ENCODE measurements at places on chromosomes 11 and 22. TPM values are rescaled to one million over a fixed set of nuclear protein-coding genes. Genes with fewer than 3 reads are reported as not detected.
A peak's percentile ranks its signal among the peaks of the same experiment; 100 is the strongest.

Gene SLN
- total RNA-seq, result 0.58 TPM

Gene CHRM1
- total RNA-seq, result 0.89 TPM

Gene DNAJB13
- not detected for total RNA-seq

Gene OR5P2
- total RNA-seq, result not detected

Gene IL18
- total RNA-seq, result 85.0 TPM

Gene MS4A12
- 1,262 TPM for total RNA-seq

GRCh38 chr11:106091480-106092123 is 14.1 kb downstream of the AASDHPPT start:
- DNase-seq, result no peak

DNA sequence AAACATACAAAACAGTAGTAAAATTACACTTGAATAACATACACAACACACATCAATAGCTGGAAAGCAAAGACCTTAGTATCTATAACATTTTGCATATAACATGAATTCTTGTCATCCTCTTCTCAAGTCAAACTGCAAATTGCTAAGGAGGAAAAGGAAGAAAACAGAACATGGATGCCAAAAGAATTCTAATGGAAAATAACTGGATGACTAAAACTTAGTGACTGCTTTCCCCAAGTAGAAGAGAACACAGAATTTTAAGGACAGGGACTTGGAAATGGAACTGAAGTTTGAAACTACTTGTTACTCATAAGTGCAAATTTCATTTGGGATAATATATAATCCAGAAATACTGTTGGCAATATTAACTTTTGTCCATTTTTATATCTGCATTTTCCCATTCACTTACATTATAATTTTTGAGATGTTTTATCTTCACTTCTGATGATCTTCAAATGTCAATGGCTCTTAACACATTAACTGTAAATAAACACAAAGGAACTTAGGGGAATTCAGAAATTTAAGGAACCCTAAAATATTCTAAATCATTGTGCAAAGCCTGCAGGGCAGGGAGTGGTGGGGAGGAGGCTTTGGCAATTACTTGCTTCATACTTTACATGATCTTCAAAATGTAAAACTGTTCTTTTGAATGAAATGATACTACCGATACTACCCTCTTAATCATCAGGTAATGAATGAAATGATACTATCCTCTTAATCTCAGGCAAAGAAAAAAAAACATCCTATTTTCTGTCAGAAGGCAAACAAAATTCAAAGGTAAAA is 9.9 kb downstream of the MTMR2 start:
- no peak for DNase-seq

DNA sequence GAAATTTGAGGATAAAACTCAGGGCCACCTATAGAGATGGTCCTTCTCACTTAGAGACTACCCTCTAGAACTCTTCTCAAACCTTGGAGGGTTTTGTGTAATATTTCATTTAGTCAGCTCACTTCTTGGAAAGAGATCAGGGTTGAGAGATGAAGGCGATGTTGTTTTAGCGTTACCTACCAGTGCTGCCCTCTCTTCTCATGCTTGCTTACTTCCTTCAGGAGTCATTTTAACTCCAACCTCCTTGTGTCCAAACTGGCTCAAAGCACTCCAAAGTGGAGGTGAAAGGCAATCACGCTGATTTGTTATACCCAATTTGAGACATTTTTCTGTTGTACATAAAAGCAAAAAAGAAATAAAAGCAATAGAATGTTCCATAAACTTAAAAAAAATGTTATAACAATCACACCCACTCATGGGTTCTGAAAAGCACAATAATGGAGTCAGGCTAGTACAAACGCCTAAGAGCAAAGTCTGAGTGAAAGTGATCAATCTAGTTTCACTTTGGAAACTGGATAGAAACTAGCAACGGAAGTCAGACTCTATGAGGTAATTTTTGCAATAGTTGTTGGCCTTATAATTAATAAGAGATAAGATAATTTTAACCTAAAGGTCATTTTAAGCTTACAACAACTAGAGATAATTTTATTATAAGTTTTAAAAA is 117.1 kb downstream of the MRTFA start:
- DNase-seq, result no peak

DNA sequence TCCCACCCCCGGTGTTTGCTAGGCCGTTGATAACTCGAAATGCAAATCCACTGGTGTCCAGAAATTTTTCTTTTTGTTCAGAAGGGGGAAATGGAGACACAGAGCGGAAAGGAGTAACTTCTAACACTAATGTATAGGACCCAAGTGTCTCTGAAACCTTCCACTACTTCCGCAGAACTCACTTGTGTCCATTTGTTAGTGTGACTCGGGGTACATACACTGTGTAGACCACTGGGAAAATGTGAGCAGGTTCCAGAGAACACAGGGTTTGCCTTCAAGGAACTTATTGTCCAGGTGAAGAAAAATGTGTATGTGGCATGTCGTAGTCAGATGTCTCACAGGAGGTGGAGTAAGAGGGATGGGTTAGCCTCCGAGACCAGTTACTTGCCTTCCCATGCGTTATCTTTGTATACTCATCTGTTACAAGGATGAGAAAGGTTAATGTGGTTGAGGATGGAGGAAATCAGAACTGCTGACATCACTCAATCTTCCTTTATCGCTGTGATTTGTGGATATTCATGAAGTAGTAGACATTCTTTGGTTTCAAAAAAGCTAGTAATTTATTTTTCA is 857 bp downstream of the ARCN1 start:
- DNase-seq, result no peak

DNA sequence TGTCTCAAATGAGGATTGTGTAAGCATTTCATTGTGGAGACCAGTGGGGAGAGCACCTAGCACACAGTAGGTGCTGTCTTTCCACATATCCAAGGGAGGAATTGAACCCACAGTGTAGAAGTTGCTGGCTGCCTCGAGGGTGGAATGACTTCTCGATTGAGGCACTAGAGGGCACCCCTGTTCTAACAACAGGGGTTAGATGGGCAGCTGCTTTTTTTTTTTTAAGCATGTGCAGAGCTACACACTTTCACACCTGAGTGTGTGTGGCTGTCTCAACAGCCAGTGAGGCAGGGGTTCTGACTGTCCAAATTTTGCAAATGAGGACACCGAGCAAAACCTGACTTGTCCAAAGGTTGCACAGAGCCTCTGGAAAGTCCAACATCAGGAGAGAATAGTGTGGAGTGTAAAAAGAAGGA is 118.2 kb upstream of the CRYBB3 start:
- DNase-seq, result no peak

DNA sequence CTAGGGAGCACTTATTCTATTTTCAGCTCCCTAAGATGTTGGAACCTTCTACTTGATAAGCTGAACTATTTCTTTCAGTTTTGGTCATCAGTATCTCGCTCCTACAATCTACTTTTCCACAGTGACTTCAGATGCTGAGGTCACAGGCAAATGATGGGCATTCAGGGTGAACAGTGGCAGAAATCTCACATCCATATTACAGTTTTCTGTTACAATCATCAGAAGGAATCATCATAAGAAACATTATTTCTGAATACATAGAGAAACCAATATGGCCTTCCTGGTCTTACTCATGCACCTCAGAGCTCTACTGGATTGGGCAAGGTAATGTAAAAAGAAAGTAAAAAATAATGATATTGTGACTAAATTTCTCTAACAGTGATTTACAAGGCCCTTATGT is 39.4 kb upstream of the DDI1 start:
- no peak for DNase-seq

DNA sequence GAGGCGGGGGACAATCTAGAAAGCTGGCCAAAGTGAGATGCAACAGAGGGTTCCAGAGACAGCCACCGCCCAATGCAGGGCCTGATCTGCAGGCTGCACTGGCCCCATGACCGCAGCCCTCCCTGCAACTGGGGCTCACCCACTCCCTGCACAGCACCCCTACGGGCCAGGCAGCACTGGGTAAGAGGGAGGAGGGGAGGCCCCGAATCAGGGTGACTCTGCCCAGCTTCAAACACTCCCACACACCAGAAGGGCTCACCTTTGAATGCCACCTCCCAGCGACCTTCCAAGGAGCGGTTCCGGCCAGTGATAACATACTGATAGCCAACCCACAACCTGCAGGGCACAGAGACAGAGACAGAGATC is 59.3 kb downstream of the DGCR2 start:
- DNase-seq, result no peak

- DNase-seq, result no peak
These were observed 30.9 kb downstream of the MICAL2 start for GRCh38 chr11:12141283-12141682.

DNA sequence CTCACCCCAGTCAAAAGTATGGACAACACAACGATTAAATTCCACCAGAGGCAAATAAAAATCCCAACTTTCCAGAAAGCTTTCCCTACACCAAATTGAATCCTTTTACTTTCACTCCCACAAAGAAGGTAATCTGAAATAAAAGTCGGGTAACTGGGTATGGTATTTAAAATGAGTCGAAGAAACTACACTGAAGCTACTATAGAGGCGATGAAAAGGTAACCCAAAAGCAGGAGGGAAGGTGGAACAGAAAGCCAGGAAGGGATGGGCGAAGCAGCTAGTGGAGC is 1.1 kb downstream of the PICALM start:
- no peak for DNase-seq

GRCh38 chr11:132551016-132551415 is 981.3 kb downstream of the OPCML start:
- no peak for DNase-seq

- peak; percentile 89 for DNase-seq
These were observed 9.0 kb downstream of the CDC42EP1 start for GRCh38 chr22:37569009-37569920.

DNA sequence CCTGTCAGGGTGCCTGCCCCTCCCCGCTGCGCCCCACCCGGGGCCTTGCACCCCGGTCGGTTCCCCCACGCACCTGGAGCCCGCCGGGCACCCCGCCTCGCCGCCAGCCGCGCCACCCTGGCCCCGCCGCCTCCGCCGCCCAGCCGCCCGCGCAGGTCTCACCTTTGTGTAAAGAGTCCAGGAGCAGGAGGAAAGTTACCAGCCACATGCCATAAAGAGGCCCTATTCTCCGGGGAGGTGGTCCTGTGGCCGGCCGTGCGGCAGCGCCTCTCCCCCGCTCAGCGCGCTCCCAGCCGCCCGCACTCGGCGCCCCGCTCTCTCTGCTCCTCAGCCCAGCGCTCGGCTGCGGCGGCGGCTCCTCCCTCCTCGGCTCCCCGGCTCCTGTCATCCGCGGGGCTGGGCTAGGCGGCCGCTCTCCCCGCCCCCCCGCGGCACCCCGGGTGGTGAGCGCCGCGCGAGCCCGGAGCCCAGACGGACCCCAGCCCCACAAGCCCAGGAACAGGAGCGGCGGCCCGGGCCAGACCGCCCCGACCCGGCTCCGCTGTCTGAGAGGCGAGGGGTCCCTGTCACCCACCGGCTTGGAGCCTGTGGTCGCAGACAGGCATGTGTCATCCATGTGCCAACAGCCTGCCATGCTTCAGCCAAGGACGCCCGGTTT is at the start of gene DSCAML1:
Gene DSCAML1 (minus strand): TSS at position 345 of the 658 bp plus-strand sequence. CDS start 137 bp downstream, at position 208.
- peak; percentile 63 for DNase-seq

DNA sequence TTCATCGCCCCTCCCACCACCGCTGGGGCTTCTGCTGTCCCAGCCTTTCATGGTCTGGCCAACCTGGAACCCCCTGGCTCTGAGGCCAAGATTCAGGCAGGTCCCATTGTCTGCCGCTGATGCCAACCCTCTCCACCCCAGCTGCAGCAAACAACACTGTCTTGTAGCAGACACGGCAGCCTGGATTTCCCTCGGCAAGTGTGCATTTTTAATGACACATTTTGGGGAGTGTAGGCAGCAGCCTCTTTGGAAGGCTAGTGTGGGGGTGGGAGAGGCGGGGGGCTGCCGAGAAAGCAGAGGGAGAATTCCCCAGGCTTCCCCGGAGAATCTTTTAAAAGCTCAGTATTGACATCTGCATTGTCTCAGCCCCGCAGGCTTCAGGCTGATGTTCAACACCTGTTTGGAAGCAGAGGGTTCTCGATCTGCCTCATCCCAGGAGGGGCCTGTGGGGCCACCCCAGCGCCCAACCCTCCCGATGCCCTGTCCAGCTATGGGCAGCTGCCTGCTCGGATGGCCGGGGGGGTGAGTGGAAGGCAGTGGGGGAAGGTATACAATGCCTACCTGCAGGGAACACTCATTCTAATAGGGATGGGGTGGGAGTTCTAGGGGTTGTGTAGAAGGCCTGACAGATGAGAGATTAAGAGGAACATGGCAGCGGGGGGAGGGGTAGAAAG is 41.5 kb downstream of the NECTIN1 start:
- DNase-seq, result no peak

DNA sequence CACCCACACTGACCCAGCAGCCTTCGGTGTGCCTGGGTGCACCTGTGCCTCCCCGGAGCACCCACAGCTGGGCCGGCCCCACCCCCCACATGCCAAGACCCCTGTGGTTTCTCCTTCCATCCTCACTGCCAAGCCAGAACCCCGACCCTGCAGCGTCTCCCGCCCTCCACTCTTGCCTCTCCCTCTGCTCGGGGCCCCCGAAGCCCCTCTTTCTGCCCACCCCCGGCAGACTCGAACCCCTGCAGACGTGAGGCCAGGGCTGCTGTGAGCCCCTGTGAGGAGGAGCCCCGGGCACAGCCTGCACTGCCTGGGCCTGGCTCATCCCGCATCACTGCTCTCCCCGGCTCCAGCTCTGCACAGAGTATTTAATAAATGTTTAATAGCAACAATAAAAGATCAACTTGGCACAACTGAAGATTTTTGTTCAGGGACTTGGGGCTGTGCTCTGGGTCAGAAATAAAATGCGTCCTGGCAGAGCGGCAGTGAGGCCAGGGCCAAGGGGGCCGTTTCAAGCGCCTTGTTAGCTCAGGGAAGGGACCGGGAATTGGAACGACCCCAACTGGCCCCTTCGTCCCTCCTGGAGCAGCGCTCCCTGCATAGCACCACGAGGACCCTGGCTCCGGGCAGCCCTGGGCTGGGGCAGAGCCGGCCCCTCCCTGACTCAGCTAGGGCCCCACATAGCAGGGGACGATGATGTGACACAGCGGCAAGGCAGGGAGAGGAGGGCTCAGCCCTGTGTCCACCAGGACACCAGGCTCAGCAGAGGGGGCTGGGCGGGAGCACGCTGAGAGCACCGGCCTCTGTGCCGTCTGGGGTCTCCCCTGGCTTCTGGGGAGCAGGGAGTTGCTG is 520.8 kb downstream of the BRD1 start:
- no peak for DNase-seq

DNA sequence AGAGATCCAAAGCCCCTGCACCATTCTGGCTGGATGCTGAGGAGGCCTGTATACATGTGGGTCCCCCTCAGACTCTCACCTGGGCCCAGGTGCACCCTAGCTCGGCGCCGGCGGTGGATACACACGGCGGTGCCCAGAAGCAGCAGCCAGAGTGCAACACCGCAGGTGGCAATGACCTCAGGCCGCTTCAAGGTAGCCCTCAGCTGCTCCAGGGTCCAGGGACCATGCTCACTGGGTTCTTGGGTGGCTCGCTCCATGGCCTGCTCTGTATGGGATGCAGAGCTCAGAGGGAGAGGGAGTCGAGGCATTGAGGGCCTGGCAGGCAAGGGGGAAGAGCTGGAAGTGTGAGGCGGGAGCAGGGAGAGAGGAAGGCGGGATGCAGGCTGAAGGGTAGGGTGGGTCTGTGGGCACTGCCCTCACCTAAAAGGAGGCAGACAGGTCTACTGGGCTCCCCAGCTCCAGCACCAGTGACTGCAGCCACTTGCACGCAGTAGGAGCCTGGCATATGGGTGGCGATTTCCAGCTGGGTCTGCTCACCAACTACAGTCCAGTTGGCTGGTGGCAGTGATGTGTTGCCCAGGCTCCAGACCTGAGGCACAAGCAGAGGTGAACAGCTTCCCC is 3.8 kb downstream of the ROBO4 start:
- no peak for DNase-seq

GRCh38 chr11:116930177-116930576 is 92.8 kb upstream of the APOA1 start:
- DNase-seq, result no peak

GRCh38 chr22:44224166-44224565 is 43.4 kb downstream of the PARVG start:
- no peak for DNase-seq
